ENCODE measurements at places on chromosomes 16 and 17. TPM values are rescaled to one million over a fixed set of nuclear protein-coding genes. Genes with fewer than 3 reads are reported as not detected.

DHRS11 gene
- total RNA-seq = 9.4 TPM

COIL gene
- total RNA-seq = 12.3 TPM

TERB1 gene
- total RNA-seq = not detected

CSNK2A2 gene
- total RNA-seq = 46.1 TPM

TNFRSF17 gene
- not detected for total RNA-seq

GHDC gene
- total RNA-seq = 9.4 TPM

USP43 gene
- total RNA-seq = not detected

KREMEN2 gene
- not detected for total RNA-seq

CCL17 gene
- total RNA-seq = not detected

SEC14L5 gene
- total RNA-seq = 0.42 TPM

CD300A gene
- total RNA-seq = 0.54 TPM

C17orf78 gene
- total RNA-seq = not detected

All from psoas muscle (tissue), 8 donors.